ENCODE measurements at places on chromosomes 16 and 17.
A peak's percentile ranks its signal among the peaks of the same experiment; 100 is the strongest.

- DNase-seq: no peak
These were observed 37.2 kb downstream of the IRF8 start for GRCh38 chr16:85935974-85936760.

GRCh38 chr16:4574919-4575705 lies 19.0 kb downstream of the C16orf96 start:
- no peak for DNase-seq

GRCh38 chr16:84585886-84586285 lies 32.0 kb downstream of the COTL1 start:
- DNase-seq: peak; percentile 88

DNA sequence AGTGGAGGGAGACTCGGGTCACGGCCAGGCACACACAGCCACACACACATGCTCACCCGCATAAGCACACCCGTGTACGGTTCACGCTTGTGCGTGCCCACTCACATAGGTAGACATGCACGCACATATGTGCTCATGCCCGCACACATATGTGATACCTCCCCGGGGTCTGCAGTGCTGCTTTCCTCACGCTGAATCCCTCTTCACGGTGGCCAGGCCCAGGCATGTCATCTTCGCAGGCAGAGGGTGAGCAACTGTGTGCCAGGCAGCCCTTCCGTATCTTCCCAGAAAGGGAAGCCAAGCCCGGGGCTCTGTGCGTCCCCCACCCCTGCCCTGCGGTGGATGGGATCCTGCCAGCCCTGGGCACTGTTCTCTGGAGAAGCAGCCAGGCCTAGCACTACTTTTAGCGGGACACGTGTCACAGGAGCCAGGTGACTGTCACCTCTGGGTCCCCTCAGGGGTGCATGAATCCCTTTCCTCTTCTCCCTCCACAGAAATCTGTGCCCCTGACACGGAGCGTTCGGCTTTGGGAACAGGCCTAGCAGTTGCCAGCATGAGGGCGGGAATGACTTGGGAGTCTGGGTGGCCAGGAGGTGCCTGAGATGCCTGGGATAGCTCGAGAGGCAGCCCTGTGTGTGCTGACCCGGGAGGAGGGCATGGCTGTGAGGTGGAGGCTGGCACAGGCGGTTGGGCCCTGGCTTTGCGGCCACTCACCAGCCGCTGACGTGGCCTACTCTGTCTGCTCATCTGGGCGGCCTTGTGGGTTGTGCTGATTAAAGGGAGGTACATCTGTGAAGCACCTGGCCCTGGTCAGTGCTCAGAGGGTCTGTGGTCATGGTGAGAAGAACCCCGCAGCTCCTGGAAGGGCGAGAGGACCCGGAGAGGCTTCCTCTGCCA lies 47.5 kb downstream of the BAIAP2 start:
- no peak for DNase-seq

DNA sequence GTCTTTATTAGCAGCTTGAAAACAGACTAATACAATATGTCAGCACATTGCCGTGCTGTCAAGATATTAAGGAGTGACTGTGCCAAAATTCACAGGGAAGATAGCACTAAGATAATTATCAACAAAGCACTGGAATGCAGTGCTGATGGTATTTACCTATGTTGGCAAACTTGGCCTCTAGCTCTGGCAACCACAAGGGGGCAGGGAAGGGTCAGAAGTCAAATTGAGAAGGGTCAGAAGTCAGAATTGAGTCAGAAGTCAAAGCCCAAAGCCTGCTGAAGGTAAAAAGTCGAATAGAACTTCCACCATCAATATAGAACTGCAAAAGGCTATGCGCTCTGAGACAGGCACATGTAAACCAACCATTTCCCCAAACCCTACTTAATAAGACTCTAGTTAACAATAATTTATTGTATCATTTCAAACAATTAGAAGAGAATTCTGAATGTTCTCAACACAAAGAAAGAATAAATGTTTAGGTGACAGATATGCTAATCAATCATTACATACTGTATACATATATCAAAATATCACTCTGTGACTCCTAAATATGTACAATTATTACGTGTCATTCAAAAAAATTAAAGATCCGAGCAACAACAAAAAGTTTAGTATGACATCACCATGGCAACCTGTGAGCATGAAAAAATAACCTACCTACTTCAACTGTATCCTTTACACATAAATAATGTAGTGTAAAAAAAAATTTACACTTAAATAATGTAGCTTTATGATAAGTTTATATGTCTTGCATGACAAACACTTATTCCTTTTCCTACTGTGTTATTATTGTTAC lies 916.1 kb downstream of the KCNJ2 start:
- no peak for DNase-seq

DNA sequence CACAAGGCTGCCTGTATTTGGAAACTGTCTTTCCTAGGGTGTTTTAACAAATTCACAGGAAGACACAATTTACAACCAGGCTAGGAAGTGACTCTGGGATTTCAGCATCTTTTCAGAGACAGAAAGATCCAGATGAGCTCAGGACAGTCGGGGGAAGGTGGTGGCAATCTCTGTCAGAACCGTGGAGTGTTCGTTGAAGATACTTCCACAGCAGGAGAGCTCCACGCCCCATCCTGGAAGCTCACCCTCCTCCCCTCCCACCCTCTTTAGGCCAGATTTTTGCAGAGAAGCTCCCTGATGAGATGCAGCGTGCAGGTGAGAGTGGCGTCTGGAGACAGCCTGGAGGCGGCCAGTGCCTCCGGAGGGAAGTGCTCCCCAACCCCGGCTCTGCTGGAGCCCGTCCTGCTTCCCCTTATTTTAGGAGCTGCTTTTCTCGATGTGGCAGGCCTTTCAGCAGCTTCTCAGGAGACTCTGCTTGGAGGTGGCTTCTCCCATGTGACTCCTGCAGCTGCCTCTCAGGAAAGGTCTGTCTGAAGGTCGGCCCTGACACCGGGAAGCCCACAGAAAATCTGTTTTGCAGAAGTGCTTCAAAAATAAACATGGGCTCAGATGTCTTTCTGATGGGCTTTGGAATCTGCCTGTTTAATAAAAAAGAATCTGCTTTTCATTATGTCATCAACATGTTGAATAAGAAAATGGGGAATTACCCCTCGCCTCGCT lies 186.4 kb upstream of the CHMP6 start:
- DNase-seq: peak; percentile 33

DNA sequence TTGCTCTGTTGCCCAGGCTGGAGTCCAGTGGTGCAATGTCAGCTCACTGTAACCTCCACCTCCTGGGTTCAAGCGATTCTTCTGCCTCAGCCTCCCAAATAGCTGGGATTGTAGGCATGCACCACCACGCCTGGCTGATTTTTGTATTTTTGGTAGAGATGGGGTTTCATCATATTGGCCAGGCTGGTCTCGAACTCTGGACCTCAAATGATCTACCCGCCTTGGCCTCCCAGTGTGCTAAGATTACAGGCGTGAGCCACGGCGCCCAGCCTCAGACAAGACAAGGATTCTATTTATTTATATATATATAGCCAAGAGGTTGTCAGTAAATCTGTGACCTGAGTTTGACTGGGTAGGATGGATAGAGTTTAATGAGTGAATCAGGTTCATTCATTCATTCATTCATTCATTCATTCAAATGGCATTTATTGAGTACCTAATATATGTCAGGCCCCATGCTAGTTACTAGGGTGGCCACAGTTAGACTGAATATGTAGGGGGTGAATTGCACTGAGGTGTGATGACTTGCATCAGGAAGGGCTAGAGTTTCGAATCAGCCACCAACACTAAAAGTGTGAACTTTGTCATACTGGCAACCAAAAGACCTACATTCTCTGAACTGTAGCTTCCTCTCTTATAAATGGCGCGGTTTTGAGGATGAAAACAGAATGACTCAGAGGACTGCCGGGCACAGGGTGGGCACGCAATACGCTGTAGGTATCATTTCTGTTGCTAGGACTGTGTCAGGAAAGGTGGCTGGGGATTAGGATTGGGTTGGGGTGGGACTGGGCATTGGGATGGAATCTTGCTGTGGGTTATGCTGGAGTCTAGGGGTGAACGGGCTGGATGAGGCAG lies 37.8 kb downstream of the ITGAE start:
- no peak for DNase-seq

DNA sequence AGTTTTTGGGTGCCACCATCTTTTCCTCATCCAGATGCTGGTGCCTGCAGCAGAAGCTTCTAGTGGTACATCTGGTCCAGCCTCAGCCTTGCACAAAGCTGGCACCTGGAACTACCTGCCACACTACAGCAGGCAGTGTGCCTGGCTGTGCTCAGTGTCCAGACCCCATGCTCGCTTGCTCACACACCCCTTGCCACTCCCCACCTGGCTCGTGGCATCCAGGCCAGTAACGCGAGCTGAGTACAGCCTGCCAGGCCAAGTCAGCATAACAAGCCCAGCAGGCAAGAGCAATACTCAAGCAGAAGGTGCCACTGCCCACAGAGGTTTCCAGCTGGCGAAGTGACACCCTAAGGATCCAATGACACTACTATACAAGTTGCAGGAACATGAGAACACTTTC lies 29.7 kb upstream of the KIF2B start:
- no peak for DNase-seq

DNA sequence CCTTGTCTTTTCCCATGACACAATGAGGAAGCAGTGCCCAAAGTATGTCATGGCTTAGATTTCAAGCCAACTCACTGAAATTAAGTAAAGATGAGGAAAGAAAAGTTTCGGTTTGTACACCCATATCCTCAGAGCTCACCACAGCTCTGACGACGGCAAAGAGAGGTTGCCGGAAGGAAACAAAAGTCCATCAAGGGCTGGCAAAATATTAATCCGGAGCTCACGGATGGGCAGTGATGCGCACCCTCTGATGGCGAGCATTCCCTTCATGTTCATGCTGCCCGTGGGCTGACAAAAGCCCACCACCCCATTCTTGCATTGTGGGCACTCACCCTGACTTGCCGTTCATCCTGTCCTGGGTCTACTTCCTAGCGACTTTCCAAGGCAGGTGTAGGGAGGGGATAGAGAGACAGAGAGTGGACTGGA lies 103.1 kb downstream of the SOX9 start:
- no peak for DNase-seq

DNA sequence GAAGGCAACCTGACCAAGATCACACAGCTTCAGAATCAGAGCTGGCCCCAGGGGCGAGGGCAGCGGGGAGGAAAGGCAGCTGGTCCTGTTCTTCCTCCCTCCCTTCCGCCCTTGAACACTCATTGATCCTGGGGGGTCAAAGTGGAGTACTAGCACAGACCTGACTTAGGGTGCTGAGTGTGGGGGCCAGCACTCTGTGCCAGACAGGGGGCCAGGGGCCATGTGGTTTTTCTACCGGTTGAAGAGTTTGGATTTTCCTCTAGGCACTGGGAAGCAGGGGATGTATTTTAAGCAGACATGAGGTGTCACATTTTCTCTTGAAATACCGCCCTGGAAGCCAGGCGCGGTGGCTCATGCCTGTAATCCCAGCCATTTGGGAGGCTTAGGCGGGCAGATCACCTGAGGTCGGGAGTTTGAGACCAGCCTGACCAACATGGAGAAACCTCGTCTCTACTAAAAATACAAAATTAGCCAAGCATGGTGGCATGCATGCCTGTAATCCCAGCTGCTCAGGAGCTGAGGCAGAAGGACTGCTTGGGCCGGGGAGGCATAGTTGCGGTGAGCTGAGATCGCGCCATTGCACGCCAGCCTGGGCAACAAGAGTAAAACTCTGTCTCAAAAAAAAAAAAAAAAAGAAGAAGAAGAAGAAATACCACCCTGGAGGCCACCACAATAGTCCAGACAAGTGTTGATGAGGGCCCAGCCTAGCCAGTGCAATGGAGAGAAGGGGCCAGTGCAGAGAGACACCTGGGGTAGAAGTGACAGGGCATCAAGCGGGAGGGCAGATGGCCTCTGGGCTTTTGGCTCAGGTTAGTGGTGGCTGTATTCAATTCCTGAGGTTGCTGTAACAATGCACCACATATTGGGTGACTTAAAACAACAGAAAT lies 15.3 kb downstream of the OSBPL7 start:
- DNase-seq: no peak

- DNase-seq: no peak
These were observed 17.7 kb downstream of the GFOD2 start for GRCh38 chr16:67701420-67701819.

- DNase-seq: no peak
These were observed 196.0 kb downstream of the MAF start for GRCh38 chr16:79404571-79404970.

DNA sequence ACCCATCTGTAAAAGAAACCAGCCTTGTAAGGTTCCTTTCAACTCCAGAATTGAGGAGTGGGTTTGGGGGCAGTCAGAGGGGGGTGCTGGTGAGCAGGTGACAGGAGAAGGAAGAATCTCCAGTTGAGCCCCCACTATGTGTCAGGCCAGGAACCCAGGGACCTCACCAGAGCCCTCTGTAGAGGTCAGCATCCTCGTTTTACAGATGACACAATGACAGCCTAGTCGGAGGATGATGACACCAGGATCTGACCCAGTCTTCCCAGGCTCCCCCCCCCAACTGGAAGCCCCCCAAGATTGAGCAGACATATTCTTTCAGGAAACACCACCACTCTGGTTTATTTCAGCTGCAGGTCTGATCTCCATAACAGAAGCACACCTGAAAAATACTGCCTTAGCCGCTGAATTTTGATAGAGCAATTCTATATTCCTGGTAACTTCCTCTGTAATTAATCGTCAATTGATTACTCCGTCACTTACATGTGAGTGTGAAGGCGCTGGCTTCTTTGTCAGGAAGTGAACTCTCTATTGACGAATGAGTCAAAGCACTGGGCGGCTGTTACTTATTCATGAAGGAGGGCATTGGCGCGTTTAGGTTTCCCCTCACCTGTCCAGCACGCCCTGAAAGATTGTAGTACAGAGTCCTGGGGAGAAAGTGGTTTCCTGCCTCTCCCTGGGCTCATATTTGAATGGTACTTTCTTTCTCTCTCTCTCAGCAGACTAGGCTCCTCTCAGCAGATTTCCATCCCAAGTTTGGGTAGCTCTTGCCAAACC lies 21.2 kb downstream of the SOCS3 start:
- no peak for DNase-seq

- no peak for DNase-seq
These were observed 193.7 kb downstream of the SHCBP1 start for GRCh38 chr16:46427340-46428107.

GRCh38 chr16:15955425-15955824 lies 6.0 kb downstream of the ABCC1 start:
- no peak for DNase-seq

- no peak for DNase-seq
These were observed 2.4 kb upstream of the TBX2 start for GRCh38 chr17:61397086-61397842.

GRCh38 chr17:15441315-15441714 lies 26.1 kb downstream of the CDRT4 start:
- DNase-seq: no peak

DNA sequence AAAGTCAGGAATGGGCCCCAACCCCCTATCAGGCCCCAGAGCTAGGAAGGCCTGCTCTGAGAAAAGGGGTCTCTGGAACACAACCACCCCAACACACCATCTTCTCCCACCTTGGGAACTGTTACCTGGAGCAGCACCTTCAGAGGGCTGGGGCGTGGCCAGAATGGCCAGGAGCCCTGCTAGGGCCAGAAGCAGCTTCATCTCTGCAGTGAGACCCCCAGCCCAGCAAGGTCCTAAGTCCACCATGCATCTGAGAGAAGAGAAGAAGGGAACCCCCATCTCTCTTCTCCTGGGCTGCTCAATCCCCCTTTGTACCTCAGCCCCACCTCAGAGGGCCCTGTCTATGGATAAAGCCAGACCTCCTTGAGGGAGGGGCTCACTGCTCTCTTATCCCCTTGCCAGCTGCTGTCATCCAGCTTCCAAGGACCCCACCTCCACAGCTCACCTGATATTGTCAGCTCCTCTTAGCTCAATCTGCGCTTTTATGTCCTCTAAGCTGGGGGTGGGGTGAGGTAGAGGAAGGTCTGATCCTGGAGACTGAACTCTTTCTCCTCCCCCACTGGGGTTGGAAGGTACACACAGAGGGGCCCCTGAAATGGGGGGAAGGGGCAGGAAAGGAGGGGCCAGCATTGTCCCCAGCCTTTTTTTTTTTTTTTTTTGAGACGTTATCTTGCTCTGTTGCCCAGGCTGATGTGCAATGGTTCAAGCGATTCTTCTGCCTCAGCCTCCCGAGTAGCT lies at the start of gene MPO:
Gene MPO, minus strand, starts transcription at position 456 of the 738 bp plus-strand sequence. Its CDS starts 177 bp downstream, at position 279.
- no peak for DNase-seq

Measured in dorsolateral prefrontal cortex (tissue), 122 donors.